NCI-H446 (cell line): ENCODE measurements at places on chromosomes 2 and 18.

- no peak for DNase-seq
Observed at GRCh38 chr18:40371673-40372072, 1583.4 kb upstream of the PIK3C3 start.

DNA sequence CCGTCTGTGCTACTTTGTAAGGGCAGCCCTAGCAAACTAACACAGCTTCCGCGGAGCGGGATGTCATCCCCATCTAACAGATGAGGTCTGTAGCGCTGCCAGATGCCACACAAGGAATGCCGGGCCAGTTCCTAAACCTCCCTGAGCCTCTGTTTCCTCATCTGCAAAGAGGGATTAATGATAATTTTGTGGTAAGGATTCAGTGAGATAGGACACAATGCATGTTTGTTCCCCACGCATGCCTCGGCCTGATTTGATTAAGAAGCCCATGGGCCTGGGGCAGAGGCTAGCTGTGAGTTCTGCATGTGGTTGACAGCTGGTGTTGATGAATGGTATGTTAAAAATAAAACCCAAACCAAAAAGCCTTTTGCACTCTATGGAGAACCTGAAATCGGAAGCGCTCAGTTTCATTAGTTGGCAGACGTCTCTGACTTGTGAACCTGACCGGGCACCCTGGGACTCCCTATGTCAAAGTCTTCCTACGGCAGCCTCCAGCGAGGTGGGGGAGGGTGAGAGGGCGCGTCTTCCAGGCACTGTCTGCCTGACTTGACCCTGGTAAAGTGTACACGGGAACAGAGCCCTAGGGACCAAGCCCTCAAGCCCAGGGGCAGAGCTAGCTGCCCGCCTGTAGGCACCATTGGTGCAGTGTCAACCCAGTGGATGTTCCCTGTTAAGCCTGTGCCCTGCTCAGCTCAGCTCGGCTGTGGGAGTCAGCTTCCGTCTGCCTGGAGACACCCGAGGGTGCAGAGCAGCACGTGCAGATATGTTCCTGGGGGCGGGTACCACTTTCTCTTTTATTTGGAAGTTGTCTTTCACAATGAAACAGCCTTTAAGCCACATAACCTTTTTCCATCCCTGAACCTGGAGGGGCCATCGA lies 14.8 kb upstream of the INHBB start:
- DNase-seq, result no peak

DNA sequence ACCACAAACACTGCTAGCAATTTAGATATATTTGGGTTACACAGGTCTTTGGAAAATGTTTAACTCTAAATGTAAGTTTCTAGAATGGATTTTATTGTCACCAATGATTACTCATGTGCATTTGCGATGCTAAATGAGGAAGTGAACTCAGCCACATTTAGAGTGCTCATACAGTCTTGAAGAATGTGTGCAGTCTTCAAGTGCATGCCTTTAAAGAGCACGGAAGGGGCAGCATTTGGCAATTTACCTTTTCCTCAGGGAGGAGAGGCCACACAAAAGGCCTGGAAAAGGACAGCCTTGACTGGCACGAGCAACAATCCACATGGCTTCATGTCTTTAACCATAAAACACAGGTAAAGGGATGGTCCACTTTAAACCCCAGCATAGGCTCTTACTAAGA lies 78.5 kb upstream of the STK17B start:
- DNase-seq, result no peak

DNA sequence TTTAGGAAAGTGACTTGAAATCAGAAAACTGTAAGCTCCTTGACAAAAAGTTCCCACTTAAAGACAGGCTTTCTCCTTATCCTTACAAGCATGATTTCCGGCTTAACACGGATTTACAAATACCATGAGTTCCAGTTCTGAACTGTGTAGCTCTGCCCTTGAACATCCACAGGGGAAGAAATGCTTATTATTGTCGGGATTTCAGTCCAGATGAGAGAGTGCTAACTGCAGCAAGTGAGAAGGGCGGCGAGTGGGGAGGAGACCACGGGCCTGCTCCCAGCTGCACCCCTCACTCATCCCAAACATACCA lies 73.1 kb downstream of the LRRC30 start:
- no peak for DNase-seq

DNA sequence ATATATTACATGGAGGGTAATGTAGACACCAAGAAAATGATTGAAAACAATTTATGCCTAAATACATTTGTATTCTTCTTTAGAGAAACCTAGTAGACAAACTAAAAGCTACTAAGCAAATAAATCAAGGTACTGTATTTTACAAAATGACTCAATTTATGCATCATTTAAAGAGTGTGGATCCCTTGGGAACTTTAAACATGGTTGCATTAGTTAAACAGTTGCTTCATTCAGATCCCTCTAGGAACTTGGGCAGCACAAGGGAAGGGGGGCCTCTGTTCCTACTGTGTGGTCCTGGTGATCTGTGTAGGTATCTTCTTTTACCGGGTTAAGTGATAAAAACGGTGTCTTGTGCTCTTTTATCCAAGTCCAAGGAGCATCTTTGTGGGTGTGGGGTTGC lies 31.5 kb upstream of the ATP8B1 start:
- DNase-seq, result no peak

GRCh38 chr2:195810340-195811098 lies 153.5 kb downstream of the SLC39A10 start:
- no peak for DNase-seq

GRCh38 chr2:201182650-201183364 lies at the start of gene CASP10:
CASP10 (plus strand) TSS chr2:201183141; CDS start chr2:201185778, 2,637 bp downstream.
- DNase-seq, result no peak

- no peak for DNase-seq
Observed at GRCh38 chr2:170212625-170213280, 34.8 kb downstream of the MYO3B start.

DNA sequence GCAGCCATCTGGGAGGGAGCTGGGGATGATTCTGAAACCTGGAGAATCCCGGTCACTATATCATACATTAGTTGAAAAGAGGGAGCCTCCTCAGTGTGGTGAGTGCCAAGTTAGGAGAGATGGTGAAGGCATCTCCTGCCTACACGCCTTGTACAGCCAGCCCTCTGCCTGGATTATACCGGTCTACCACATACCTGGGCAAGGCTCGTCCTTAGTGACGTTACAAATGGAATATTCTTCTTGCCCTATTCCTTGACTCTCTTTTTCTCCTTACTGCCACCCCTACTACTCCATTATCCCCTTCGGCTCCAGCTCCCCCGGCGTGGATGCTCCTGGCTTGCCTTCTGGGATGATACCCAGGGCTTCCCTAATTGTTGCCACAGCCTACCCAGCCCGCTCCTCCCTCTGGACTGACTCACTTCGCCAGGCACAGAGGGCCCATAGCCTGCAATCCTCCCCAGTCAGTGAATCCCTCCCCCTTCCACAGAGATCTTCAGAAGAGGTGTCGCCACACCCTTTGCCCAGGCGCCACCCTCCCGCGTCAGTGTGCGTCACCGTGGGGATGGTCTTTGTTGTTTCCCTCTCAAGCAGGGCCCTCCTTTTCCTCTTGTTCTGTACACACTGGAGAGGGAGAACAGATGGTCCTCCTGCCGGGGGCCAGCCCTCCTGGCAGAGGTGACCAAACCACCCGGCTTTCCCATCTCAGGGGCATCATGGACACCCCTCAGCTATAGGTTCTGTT lies 115.2 kb upstream of the EPAS1 start:
- DNase-seq, result no peak

- no peak for DNase-seq
Observed at GRCh38 chr18:74040008-74040407, 107.6 kb downstream of the FBXO15 start.

DNA sequence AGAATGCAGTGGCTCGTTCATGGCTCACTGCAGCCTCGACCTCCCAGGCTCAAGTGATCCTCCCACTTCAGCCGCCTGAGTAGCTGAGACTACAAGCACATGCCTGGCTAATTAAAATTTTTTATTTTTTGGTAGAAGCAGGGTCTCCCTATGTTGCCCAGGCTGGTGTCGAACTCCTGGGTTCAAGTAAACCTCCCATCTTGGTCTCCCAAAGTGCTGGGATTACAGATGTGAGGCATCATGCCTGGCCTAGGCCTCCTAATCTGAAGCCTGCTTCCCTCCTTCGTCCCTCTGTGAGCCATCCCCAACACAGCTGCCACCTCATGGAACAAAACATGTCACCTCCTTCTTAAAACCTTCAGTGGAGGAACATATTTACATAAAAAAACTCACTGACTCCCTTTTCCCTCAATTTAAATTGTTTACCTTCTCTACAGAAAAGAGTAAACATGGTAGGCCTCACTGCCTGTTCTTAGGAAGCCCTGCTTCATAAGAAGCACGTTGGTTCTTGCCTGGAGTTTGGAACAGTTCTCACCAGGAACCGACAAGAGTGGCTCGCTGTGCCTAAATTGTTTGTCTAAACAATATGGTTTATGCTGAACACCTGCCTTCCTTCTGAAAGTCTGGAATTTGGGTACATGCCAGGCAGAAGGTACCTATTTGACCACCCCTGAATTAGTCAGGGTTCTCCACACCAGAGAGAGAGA lies 12.1 kb upstream of the RHOB start:
- no peak for DNase-seq

GRCh38 chr2:200302940-200303727 lies 3.4 kb upstream of the SPATS2L start:
- no peak for DNase-seq

- no peak for DNase-seq
Observed at GRCh38 chr2:201507725-201508124, 56.2 kb downstream of the STRADB start.

GRCh38 chr2:237603718-237604362 lies 13.3 kb upstream of the RAB17 start:
- DNase-seq, result no peak
